ENCODE measurements at places on chromosomes 4 and X.

GRCh38 chrX:148774276-148774675 lies 273.9 kb downstream of the AFF2 start:
- DNase-seq, result no peak

GRCh38 chrX:118974908-118975671 lies 672 bp downstream of the LONRF3 start:
- DNase-seq, result no peak

- DNase-seq, result no peak
These were observed 16.9 kb downstream of the RASSF6 start for GRCh38 chr4:73603271-73603710.

GRCh38 chrX:37060999-37061398 lies 52.8 kb downstream of the FAM47C start:
- no peak for DNase-seq

DNA sequence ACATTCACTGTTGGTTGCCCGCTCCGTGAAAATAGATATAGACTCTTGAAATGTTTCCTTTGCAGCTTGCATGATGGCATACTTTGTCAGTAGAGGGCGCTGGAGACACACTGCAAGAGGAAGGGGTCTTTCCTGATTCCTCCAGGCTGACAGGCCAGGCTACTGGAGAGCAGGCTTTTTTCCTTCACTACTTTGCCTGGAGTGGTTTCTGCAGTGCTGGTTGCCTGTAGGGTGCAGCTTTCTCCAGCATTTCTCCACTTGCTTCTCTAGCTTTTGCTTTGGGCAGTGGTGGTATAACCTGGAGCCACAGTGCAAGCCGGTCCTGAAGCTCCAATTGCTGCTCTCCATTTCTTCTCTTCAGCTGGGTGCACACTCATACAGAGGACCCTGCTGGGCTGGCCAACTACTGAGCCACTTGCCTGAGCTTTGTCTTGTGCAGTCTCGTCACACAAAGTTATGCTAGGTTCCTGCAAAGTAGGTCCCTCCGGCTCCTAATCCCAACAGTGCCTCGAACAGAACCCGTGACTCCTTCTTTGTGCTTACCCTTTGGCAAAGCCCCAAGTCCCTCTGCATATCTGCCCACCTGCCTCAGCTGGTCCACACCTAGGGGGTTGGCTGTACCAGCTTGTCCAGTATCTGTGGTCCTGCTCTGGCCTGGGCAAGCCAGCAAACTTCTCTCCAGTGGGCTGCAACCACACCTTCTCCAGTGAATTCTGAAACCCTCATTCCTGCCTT lies 46.3 kb downstream of the RASSF6 start:
- DNase-seq, result no peak

- no peak for DNase-seq
These were observed 586.6 kb downstream of the C4orf33 start for GRCh38 chr4:129682586-129682985.

DNA sequence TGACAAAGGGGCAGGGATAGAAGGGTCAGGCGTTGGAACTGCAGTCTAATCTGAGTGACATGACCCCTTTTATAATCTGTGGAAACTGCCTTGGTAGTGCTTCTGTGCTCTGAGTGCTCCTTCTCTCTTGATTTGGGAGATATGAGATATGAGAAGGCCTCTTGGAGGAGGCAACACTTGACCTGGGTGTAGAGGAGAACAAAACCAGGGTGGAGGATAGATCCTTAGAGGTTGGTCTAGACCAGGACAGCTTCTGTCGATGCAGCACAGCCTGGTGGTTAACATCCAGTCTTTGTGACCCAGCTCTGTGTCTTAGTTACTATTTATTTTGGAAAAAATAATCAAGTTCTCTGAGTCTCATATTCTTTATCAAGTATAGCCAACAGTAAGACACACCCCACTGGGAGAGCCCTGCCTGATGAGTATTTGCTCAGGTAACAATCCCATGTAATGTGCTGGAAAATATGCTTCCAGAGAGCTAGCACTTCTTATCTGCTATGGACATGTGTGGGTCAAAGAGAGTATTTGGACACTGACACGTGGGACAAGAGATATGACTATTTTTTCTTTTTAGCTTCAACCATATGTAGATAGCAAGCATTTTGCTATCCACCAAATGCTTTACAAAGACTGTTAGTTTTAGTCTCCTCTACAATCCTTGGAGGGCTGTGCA lies 9.1 kb downstream of the USP51 start:
- DNase-seq, result no peak

- no peak for DNase-seq
These were observed 2.4 kb upstream of the GPR82 start for GRCh38 chrX:41721590-41721989.

GRCh38 chr4:81442484-81443085 lies 29.1 kb downstream of the RASGEF1B start:
- no peak for DNase-seq

DNA sequence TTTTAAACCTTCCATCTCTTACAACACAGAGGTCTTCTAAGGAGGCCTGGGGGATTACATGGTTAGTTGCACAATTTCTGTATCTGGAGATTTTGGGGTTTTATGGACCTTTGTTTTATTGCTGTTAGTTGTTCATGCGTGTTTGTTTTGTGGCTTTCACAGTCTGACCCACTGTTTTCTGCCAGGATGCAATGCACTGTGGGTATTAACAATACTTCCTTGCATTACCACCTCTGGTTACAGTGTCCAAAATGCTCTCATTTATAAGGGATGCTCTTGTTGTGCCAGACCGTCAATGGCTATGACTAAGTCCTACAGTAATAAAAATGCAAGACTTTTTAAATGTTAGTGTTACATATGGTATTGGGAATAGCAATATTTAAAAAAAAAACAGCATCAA lies 730.2 kb downstream of the KCTD8 start:
- no peak for DNase-seq

GRCh38 chrX:149473966-149474365 lies 31.1 kb downstream of the IDS start:
- no peak for DNase-seq

- no peak for DNase-seq
These were observed 123.5 kb downstream of the IL15 start for GRCh38 chr4:141759796-141760425.

DNA sequence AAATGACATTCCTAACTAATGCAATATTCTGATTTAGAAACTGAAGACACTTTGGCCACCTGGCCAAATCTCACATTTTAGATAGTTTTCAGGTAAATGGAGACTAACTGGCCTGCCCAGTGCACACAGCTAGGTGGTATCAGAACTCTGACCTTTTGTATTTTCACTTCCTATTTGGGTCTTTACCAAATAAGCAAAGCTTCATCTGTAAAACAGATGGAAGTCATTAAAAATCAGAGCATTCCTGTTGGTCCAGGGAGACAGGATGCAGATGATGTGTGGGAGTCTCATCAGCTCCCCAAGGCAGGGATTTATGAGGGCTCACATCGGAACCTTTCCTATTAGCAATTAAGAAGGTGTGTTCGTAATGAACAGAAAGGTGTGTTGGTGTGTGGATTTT lies 57.7 kb downstream of the ARHGAP10 start:
- no peak for DNase-seq

DNA sequence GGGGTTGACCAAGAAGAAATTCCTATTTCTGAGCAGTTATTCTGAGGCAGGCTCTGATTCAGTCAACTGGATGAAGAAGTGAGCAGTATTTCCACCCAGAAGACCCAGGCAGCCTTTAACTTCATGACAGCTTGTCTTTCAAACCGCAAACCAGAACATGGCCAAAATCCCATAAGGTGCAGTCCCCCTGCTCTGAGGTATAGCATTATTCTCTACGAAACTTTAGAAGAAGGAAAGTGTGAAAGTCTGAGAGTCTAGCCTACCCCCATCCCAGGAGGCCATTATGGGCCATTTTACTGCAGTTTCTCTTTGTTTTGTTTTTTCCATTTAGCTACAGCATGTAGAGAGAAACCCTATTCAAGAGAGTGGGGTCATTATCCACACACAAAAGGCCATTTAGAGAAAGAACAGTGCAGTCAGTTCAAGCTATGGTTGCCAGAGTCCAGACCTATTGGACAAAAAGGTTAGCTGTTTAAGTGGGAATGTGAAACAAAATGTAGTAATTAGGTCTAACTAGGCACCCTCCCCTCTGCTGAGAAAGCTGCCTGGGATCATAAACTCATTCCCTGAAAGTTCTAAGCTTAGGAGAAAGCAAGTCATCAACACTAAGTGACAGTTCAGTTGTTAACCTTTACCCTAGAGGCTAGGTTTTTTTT lies 52.1 kb upstream of the RASGEF1B start:
- no peak for DNase-seq

DNA sequence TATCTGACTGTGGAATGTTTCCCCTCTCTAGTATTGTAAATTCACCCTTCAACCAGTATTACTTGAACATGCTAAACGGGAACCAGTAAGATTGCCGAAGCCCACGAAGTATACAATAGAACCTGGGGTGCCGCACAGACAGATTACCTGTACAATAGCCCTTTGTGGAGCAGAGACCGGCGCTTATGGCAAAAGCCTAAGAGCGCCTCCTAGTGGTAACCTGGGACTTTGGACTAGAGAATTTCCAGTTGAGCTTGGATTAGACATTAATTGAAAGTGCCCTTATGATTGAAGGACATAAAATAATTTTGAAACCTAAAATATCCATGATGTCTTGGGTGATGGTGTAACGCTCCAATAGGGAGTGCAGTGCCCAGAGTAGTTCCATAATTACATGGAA lies 14.1 kb downstream of the ZNF157 start:
- DNase-seq, result no peak

DNA sequence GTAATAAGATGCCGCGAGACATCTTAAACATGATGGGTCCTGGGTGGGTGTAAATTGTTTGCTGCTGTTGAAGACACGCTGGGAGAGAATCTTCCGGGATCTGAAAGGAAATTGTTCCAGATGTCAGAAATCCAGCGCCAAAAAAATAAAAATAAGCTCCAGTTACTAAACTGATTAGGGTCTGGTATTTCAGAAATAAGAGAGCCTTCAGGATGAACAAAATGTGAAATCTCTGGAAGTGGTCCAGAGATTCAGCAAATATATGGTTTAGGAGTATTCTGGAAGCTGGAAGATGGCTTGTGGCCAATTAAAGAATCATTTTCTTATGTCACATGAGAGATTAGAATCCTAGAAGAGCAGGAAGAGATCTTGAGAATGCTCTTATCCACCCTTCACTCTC lies 75.8 kb upstream of the NHS start:
- no peak for DNase-seq

- no peak for DNase-seq
These were observed 12.9 kb downstream of the DCTD start for GRCh38 chr4:182904211-182904761.

GRCh38 chrX:134241960-134242619 lies 5.1 kb downstream of the CCDC160 start:
- no peak for DNase-seq

DNA sequence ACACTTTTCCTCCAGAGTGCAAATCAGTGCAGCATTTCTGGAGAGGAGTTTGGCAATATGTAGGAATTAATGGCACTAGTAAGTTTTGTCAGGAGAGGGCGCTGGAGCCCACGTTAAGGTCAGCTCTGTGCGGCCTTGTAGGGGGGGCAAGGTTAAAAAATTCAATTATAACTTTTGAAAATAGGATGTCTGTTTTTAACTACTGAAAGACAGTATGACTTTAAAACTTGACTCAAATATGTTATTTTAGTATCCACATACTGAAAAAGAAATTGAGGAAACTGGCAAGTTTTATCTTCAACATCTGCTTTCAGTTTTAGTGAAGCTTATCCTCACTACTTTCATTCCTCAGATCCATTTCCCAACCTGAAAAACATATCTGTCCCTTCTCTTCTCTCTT lies 30.9 kb upstream of the HSD17B13 start:
- DNase-seq, result no peak

- DNase-seq, result no peak
These were observed 1181.4 kb upstream of the TENM3 start for GRCh38 chr4:181061787-181062186.

DNA sequence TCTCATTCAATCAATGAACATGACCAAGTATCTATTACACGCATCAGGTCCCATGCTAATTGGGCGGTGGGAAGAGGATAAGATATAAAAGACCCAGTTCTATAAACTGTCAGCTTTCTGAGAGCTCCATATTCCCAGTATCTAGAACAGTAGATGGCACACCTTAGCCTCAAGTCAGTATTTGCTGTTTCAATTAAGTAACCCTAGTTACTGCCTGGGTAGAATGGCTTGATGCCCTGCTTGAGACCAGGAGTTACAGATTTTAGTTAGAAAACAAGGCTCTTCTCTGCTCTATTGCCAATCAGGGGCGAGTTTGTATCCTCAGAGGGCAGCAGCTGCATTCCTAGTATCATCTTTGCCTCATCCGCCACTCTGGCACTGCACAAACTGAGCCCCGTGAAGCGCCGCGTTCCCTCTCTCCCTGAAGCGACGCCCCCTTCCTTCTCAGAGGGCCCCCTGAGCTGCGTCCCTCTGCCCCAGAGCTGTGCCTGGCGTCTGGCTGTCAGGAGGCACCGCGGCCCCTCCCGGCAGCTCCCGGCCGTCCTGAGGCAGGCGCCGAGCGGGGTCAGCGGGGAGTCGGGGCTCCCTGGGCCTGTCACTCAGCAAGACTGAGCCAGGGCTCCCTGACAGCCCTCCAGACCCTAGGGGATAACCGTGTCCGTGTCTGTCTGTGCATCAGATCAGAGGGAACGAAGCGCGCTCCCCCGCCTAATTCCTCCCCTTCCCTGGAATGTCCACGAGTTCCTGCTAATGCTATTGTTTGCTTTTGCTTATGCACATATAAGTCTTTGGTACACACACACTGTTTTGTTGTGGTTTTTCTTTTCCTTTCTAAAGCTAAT lies 212.4 kb upstream of the TTC29 start:
- DNase-seq, result no peak

- DNase-seq, result no peak
These were observed 15.0 kb downstream of the RADX start for GRCh38 chrX:106626789-106627188.

DNA sequence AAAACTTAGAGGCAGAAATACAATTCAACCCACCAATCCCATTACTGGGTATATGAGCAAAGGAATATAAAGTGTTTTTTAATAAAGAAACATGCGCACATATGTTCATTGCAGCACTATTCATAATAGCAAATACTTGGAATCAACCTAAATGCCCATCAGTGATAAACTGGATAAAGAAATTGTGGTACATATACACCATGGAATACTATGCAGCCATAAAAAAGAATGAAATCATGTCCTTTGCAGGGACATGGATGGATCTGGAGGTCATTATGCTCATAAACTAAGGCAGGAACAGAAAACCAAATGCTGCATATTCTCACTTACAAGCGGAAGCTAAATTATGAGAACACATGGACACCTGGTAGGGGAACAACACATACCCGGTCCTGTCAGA lies 807.7 kb upstream of the INTU start:
- DNase-seq, result no peak

GRCh38 chr4:100093091-100093866 lies 97.0 kb downstream of the DDIT4L start:
- no peak for DNase-seq

GRCh38 chr4:170705907-170706306 lies 616.2 kb upstream of the AADAT start:
- no peak for DNase-seq

- DNase-seq, result no peak
These were observed 4.3 kb downstream of the CHIC2 start for GRCh38 chr4:54060116-54060515.

GRCh38 chr4:173001571-173001970 lies 167.0 kb upstream of the GALNT7 start:
- no peak for DNase-seq

- DNase-seq, result no peak
These were observed 277.6 kb downstream of the SPANXN1 start for GRCh38 chrX:145524931-145525330.
